ENCODE measurements at places on chromosomes 6 and 20.

GRCh38 chr6:160379466-160379865, 31.3 kb downstream of the SLC22A3 start:
- no peak for DNase-seq

- no peak for DNase-seq
These were observed 10.4 kb downstream of the DACT2 start for GRCh38 chr6:168309183-168309582.

DNA sequence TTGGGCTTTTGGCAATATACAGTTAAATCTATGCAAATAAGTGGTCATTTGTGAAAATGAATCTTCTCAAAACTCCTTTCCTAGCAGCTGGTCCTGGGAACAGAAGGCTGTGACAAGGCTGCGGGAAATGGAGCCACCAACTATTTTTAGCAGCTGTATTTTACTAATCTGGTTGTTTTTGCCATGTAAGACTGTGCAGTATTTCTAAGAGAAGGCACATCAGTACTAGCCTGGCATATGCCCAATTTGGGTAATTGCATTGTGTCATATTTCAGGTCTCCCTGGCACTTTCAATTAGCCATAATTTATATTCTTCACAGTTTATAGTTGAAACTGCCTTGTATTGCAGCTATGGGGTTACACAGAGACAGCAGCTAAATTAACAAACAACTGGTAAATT, 109.6 kb downstream of the MANEA start:
- no peak for DNase-seq

DNA sequence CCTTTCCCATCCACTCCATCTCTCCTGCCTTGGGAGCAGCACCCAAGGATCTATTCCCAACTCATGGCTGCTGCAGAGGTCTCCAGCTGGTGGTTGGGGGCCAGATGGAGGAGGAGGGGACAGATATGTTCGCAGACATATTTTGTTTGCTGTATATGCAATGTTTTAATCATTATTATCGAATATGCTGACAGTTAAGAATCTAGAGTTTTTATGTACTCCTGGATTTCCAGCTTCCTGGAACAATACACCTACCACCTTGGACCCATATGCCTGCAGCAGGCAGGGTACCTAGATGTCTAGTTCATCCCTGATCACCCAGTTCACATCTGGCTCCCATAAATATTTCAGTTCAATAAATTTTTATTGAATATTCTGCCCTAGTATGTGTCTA, 9.0 kb downstream of the FAM110A start:
- DNase-seq: no peak

GRCh38 chr6:27694547-27694874, 217.7 kb downstream of the OR2B2 start:
- no peak for DNase-seq

DNA sequence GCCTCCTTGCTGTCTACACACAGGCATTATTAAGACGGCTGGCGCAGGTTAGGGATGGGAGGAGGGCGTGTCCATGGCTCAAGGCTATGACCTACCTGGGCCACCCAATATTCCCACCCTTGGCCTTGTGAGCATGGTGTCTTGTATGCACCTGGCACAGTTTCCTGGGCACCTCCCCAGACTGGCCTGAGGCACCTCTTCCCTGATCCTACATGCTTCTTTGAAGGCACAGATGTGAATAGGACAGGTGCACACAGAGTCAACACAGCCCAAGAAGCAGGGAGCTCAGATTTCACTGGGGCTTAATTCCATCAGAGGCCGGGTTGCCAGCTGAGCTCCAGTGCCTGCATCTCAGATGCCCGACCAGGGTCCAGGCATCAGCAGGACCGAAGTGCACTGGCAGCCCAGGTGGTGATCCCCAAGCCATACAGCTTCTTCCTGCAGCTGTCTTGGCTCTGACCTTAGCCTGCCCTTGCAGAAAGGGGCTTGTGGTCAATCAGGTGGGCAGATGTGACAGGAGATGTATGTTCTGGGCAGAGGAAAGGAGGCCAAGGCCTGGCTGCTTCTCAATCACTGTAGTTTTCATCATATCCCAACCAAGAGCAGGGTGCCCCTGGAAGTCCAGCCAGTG, 287.7 kb downstream of the CLIC5 start:
- DNase-seq: no peak

- no peak for DNase-seq
These were observed 51.9 kb upstream of the UBR2 start for GRCh38 chr6:42511803-42512422.

GRCh38 chr6:155882527-155883333, 427.1 kb upstream of the NOX3 start:
- no peak for DNase-seq

DNA sequence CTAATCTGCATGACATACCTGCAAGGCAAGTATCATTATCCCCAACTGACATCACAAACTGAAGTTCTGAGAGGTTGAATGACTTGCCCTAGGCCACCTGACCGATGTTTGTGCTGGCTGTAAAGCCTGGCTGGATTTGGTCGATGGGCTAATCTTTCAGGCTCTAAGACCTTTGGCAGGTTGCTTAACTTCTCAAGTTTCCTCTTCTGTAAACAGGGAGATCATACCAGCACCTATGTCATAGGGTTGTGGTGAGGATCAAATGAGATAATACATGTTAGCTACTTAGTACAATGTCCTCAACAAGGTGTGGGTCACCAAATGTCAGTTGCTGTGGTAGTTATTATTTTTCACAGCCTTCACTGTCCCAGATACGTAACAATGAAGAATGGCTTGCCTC, 14.2 kb downstream of the ANKRD66 start:
- no peak for DNase-seq

DNA sequence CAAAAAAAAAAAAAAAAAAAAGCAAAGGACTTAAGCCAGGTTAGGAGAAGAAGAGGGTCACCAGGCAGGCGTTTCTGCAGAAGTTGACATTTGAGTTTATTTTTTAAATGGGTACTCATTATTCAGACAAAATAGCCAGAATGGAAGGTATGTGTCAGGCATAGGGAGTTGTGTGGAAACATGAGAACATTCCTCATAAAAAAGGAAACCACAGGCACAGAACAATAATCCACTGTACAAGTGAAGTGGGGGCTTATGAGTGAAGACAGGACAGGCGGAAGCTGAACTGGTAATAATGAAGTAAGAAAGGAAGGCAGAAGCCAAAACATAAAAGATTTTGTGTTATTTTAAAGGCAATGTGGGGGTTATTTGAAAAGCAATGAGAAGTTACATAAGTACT, 104.6 kb downstream of the EPB41L2 start:
- no peak for DNase-seq

GRCh38 chr20:58922036-58922435, 59.0 kb upstream of the NELFCD start:
- DNase-seq: no peak

- no peak for DNase-seq
These were observed 108.8 kb upstream of the SYNCRIP start for GRCh38 chr6:85751374-85752055.

DNA sequence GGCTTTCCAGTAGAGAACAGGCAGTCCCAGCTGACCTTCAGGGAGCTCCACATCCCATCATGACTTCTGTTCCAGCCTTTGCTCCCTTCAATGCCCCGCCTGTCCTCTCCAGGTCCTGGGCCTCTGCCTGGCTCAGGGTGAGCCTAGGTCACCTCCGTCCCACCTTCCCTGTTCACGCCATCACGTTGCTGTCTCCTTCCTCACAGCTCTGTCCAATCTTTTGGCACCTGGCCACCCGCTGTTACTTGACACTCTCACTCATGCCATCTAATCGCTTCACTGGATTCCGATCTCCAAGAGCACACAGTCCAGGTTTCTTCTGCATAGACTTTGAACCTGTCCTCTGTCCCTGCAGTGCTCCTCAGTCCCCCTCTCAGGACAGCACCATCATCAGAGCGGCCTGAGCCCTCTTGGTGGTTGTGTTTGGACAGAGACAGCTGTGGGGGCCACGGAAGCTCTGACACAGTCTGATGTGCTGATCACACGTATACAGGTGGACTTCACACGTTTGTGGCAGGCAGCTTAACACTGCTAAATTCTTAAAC, 34.7 kb upstream of the TIAM2 start:
- no peak for DNase-seq

GRCh38 chr6:20771409-20771808, 237.2 kb downstream of the CDKAL1 start:
- DNase-seq: no peak

DNA sequence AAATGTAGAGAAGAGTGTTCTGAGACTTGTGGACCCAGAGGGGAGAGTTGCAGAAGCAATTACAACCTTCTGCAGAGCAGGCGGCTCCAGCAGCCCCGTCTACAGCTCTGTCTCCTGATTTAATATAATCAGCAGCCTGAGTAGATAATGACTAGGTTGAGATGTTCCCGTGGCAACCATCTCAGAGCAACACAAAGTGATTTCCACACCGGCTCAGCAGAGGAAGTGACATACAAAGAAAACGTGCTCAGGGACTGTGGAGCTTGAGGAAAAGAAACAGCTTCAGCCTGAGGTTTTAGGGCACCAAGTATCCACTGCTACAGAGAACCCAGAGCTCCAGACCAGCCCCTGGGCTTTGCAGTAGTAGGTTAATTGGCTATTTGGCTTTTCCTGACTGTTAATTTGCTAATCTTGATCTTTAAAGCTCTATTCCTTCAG, 136.4 kb downstream of the MTFR2 start:
- DNase-seq: no peak

- DNase-seq: no peak
These were observed 77.1 kb downstream of the TMEM170B start for GRCh38 chr6:11614534-11615213.

DNA sequence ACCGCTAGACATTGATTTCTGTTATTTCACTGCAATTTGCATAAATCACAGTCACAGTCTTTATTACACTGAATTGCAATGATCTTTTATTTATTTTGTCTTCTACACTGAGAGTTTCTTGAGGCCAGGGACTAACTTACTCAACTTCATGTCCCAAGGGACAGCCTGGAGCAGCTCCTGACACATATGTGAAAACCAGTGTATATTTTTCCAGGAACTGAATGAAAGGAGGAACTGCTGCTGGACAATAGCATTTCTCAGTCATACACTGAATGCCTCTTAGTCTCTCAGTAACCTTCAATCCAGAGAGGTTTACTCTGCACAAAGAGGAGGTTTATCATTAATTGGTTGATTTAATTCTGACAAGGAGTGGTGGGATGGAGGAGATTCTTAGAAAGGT, 5.9 kb downstream of the F13A1 start:
- DNase-seq: no peak

GRCh38 chr20:52181766-52182165, 9.8 kb downstream of the ZFP64 start:
- no peak for DNase-seq

DNA sequence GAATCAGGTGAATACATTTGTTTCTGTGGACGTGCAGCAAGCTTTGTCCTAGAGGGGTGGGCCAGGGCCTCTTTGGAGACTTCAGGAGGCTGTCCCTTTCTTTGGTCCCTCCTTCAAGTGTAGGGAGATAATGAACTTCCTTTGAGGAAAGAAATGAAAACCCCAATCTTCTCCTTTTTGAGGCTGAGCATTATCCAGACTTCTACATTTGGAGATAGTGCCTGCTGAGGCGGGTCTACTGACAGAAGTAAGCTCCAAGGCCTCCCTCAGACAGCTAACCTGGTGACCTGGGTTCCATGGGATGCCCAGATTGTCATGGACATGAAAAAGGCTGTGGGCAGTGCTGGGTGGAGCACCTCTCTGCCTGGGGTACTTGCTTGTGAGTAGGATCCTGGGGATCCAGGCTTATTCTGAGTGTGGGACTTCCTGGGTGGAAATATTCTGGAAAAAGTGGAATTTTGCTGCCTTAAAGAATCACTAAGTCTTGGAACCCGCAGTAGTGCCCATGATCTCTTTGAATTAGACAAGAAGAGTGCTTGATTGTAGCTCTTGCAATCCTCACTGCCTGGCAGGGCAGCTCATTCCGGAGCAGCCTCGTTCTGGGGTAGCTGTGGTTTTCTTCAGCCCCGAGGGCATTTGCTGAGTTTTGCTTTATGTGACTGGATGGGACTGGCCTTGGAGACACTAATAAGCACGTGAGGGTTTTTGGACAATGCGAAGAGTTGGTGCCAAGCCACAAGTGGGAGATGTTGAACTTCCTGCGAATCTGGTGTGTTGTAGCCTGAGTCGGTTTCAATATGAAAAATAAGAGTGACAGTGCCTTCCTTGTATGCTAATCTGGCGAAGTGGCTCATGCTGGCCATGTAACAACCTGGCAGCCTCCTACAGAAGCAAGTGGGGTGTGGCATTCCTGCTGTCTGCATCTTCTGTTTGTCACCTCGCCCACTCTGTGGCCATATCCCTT, 28.1 kb downstream of the SNRNP48 start:
- DNase-seq: peak; percentile 42

- DNase-seq: peak; percentile 77
These were observed 1.5 kb downstream of the ZNFX1 start for GRCh38 chr20:49276161-49276960.

DNA sequence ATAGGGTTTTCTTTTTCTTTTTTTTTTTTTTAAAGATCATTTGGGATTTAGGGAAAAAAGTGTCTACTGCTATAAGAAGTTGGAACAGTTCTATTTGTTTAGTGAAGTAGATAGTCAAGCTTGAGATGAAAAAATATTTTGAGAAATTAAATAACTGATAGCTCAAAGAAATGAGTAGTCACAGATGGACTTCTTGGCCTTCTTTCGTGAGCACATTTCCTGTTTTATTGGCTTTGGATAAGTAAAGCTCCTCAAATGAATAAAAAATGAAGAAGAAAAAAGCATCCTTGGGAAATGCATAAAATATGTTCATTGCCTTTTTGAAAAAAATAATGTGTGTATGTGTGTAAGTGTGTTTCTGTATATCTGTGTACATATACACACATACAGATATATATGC, 515.9 kb downstream of the GRIK2 start:
- DNase-seq: no peak

DNA sequence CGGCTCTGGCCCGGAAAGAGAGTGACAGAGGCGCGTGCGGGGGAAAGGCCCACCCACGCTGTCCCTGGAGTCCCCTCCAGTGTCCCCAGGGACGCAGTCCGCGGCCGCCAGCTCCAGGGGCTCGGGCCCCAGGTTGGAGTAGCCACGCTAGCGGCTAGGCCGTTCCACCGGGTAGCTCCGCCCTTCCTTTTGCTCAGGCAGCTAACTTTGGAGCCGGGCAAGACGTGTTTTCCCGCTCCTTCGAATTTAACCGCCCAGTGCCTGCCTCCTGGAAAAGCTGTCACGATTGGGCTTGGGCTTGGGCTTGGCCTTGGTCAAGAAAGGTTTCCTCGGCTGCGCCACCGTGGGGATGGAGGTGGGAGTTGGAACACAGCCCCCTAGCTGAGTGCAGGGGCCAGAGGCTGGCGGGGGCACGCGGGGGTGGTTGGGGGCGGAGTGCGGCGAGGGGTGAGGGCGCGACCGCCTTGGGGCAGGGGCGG, 4.7 kb downstream of the LINC00237 start:
- peak; percentile 25 for DNase-seq

GRCh38 chr6:14584450-14584849, 466.9 kb downstream of the CD83 start:
- DNase-seq: no peak

GRCh38 chr6:161462148-161462547, 188.3 kb upstream of the AGPAT4 start:
- DNase-seq: no peak

DNA sequence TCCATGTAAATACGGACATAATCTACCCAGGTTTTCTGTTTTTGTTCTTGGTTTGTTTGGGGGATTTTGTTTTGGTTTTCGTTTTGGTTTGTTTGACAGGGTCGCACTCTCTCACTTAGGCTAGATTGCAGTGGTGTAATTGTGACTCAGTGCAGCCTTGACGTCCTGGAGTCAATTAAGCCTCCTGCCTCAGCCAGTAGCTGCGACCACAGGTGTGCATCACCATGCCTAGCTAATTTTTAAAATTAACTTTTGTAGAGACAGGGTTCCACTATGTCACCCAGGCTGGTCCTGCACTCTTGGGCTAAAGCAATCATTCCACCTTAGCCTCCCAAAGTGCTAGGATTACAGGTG, 37.8 kb upstream of the EYA4 start:
- no peak for DNase-seq

- DNase-seq: no peak
These were observed 249.1 kb upstream of the TSHZ2 start for GRCh38 chr20:52722926-52723688.

Data from activated CD4-positive, alpha-beta memory T cell treated with anti-CD3 and anti-CD28 coated beads for 36 hours (primary cell).